ENCODE measurements at places on chromosomes 1 and 21. TPM values are rescaled to one million over a fixed set of nuclear protein-coding genes. Genes with fewer than 3 reads are reported as not detected.

ASPM gene
- 26.9 TPM for total RNA-seq

SPRR2A gene
- not detected for total RNA-seq

ADAMTSL4 gene
- total RNA-seq, result 9.5 TPM

DNA sequence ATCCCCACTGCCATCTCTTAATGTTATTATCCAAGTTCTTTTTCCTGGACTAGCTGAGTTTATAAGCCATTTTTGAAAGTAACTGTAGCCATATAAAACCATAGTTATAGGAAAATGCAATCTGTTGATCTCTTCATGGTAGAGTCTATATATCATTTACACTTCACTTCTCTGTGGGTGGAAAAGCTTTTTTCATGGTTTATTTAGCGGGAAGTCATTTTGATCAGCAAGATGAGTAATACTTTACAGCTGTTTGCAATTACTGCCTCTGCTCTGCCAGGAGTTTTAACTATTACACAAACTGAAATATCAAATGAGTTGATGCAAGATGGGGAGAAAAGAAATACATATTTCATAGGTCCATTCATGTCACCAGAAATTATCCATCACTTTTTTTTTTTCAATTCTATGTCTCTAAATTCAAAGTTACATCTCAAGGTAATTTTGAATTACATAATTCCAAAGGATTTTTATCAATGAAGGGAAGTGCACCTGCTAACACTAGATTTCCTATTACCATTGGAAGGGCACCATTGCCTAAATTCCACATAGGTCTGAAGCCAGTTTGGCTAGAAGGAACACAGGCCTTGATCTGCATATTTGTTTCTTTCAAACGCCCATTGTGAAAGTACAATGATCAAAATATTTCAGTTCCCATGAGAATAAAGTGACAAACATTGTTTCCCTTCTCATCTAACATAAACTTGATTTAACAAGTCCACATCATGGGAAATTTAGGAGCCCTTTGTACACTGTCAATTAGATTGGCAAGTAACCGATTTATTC, 296.7 kb downstream of the ZNF326 start:
- DNase-seq, result no peak

- no peak for DNase-seq
Observed at GRCh38 chr1:7313826-7314225, 457.3 kb upstream of the VAMP3 start.

GRCh38 chr21:25465263-25465662, 142.0 kb downstream of the MRPL39 start:
- DNase-seq, result no peak

- no peak for DNase-seq
Observed at GRCh38 chr1:96944432-96945092, 223.0 kb downstream of the PTBP2 start.

DNA sequence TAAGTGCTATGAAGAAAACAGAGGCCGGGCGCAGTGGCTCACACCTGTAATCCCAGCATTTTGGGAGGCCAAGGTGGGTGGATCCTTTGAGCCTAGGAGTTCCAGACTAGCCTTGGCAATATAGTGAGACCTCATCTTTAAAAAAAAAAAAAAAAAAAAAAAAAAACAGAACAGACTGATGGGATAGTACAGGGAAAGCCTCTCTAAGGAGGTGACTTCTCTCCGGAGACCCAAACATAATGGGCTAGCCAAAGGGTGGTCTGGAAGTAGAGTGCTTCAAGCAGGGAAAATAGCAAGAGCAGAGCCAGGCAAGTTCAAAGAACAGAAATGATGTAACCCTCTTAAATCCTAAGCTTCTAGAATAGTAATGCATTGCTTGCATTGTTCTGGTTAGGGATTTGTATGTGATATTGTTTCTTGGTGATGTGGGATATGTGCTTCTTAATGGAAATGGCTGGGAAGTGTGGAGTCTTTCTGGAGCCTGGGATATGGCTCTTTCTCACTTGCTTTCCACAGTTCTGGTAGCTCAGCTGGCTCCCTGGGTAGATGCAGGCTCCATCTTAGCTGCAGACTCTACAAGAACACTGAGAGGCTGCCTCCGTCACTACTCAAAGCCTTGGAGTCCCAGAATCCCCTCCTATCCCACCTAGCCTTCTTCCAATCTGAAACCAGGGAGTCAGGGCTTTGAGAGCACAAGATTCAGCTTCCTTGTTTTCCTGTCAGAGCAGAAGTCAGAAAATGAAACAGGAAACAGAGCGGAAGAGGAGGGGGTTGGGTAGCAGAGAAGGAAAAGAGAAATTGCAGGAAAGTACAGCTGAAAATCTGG, 1.9 kb upstream of the PIGV start:
- DNase-seq, result no peak

- DNase-seq, result no peak
Observed at GRCh38 chr1:234520908-234521817, 42.2 kb upstream of the TARBP1 start.

- no peak for DNase-seq
Observed at GRCh38 chr1:171158096-171158495, 27.0 kb upstream of the FMO2 start.
